ENCODE measurements at places on chromosomes 16 and 17.

GRCh38 chr16:11966173-11966572, 1.2 kb downstream of the TNFRSF17 start:
- DNase-seq: no peak

DNA sequence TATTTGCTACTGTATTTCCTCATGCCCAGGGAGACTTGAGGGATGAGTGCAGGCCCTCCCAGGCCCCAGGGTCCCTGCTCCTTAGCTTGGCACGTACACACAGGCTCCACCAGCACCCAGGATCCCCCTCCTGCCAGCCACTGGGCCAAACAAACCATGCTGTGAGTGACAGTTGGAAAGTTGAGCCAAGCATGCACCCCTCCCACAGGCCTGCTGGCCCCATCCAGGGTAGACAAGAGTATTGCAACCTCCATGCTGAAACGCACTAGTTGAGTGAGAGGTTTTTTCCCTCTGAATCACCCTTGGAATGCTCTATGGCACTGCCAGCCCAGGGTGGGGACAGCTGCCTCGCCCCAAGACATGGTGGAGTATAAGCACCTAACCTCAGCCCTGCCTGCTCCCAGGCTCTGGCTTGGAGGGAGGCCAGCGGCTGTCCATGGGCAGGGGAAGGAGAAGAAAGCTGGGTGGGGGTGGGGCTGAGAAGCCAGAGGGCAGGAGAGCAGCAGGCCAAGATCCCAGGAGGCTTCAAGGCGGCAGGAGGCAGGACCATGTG, 49.6 kb downstream of the PITPNM3 start:
- no peak for DNase-seq

GRCh38 chr16:17358846-17359245, 111.9 kb downstream of the XYLT1 start:
- no peak for DNase-seq

GRCh38 chr17:17628388-17629008, 37.0 kb upstream of the PEMT start:
- peak; percentile 14 for DNase-seq

DNA sequence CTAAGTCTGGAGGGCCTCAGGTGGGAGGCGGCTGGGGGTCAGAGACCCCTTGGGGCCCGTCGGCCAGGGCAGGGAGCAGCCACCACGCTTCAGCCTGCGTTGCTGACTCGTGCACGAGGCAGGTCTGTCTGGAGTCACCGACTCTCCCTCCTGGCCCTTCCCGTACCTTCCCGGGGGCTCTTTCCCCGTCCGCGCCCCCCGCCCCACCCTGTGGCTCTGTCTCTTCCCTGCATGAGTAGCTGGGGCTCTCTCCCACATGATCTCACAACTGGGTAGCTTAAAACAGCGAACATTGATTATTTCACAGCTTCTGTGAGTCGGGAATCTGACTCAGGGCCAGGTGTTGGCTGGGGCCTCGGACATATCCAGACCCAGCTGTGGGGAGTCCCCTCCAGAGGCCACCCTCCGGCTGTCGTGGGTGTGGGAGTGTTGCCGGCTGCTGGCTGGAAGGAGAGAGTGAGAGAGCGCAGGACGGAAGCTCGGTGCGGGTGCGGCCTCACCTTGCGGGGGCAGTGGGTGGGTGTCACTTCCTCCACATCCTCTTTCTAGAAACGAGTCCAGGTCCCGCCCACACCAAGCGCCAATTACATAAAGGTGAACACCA, 17.3 kb downstream of the BAHCC1 start:
- DNase-seq: no peak

Data from NCI-H2081 (cell line).